ENCODE measurements at places on chromosomes 1 and 21.

DNA sequence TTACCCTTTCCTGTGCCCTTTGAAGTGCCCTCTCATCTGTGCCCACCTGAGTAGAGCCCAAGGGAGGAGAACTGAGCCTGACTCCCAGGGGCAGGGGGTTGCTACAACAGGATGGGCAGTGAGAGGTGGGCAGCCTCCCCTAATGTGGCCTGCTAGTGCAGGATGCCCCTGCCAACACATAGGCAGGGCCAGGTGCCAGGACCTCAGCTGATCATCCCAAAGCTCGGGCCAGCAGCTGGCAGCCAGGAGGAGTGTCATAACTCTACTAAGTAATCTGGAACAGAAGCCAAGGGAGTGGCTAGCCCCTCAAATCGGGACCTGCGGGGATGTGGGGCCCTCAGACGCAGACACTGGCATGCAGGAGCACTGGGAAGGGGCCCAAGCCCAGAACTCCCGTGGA is 208.8 kb upstream of the RAB4A start:
- no peak for DNase-seq

- no peak for DNase-seq
Measured at GRCh38 chr1:8107897-8108296, 81.8 kb upstream of the ERRFI1 start.

DNA sequence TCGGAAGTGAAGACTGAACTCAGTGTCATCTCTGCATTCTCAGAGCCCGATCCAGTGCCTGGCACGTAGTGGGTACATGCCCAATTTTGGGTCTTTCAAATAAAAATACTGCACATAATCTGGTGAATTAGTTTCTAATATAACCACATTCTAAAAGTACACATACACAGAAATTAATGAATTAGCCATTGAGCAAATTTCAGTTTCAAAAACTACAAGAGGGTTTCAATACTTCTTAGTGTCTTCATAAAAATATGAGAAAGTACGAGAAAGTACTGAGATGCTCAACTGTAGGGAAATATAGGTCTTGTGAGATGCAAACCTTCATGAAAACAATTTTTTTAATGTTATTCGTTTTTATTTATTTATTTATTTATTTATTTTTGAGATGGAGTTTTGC is 86.9 kb downstream of the SMYD2 start:
- DNase-seq, result no peak

- peak; percentile 71 for DNase-seq
Measured at GRCh38 chr1:31010086-31010989, 55.2 kb downstream of the PUM1 start.

DNA sequence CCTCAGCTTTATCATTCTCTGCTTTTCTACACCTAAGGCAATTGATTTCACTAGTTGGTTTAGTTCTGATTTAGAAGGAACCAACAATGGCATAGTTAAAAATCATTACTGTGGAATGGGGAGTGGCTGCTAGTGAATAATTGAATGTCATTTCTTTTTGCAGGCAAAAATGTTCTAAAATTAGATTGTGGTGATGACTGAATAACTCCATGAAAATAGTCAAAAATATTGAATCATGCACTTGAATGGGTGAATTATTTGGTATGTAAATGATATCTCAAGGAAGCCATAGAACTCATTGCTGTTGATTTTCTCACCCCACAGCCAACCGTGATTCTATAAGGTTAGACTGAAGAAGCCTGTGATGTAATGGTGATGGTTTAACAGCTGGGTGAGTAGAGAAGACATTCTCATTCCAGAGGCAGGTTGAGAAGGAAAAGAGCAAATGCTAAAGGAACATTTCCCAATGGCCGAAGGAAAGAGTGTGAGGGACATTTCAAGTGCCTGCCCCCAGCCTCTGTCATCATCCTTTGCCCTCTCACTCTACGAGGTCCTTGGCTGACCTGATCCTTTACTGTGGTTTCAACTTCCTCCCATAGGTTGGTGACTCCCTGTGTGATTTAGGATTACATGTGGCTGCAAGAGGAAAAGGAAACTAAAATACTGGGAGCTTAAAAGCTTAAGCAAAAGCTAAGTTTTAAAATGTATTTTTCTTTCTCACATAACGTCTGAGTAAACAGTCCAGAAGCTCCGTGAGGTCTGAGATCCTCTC is 12.5 kb downstream of the OVAAL start:
- DNase-seq, result peak; percentile 46

DNA sequence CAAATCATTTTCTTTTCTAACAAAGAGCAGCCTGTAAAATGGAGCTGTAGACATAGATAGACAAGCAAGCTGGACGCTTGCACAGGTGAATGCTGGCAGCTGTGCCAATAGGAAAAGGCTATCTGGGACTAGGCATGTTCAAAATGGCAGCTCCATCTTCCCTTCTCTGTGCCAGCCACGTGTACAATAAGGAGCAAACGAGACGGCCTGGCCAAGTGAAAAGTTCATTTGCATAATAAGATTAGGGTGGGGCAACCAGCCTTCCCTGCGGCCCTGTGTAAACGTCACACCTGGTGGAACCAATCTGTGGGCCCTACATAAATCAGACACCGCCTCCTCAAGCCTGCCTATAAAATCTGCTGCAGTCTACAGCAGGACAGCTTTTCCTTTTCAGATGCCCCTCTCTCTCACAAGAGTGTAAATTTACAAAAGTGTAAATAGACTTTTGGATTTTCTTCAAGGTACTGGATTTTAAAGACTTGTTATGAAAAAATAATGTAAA is 16.6 kb upstream of the EDEM3 start:
- no peak for DNase-seq

- DNase-seq, result peak; percentile 52
Measured at GRCh38 chr1:97820470-97821188, 100.2 kb downstream of the DPYD start.

DNA sequence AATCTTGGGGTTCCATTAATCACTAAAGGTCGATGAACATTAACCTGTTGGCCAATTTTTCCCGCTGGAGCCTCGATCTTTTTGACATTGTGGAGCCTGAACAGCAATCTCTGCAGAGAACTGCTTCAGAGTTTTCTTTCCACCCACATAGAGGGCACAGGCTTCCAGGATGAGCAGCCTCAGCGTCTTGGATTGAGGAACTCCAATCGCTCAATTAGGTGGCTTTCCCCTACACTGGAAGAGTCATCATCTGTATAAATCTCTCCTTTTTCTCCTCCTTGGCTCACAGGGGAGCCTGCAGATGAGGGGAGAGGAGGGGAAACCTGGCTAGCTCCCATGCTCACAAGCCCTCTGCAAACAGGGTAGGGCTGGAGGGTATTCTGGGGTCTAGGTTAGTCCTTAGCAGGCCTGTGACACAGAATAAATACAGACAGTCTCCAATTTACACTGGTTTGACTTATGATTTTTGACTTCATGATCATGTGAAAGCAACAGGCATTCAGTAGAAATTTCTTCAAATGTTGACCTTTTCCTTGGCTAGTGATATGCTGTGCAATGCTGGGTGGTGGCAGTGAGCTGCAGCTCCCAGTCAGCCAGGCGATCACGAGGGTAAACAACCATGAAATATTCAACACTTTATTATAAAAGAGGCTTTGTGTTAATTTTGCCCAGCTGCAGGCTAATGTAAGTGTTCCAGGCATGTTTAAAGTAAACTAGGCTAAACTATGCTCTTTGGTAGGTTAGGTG is 80.8 kb downstream of the PGBD5 start:
- DNase-seq, result no peak

DNA sequence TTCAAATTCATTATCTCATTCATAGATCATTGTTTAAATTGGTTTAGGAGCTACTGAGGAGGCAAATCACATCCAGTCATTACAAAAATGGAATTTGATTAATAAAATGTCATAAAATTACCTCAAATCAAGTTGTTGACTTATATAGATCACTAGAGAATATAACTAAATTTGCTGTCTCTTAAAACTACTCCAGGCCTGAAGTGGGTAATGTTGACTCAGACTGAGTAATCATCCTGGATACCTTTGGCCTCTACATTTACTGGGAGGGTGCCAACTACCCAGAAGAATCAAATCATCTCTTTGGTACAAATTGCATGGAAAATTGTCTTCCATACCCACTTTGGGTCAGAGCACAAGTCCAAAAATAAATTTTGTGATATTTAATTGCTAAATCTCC is 191.2 kb upstream of the GREM2 start:
- peak; percentile 73 for DNase-seq

DNA sequence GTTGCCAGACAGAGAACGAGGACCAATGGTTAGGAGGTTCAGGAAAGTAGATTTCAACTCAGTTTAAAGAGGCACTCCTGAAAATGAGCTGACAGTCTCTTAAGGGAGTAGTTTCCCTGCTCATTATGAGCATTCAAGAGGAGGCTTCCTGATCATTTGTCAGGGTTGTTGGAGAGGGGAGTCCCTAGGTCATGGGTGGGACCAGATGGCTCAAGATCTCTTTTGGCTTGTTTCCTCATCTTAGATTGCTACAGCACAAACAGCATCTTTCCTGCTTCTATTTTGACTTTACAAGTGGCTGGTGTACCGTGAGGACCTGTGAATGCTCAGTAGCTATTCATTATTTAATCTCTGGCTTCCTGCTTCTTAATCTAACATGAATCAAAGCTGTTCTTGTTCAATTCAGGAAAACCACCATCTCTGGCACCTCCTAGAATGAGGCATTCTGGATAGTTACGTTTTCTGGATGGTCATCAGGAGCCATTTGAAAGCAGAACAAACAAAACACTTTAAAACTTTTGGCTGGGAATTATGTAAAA is 47.6 kb downstream of the PEX14 start:
- DNase-seq, result no peak

GRCh38 chr21:32413015-32413504 is 554 bp downstream of the EVA1C start:
- DNase-seq, result no peak

DNA sequence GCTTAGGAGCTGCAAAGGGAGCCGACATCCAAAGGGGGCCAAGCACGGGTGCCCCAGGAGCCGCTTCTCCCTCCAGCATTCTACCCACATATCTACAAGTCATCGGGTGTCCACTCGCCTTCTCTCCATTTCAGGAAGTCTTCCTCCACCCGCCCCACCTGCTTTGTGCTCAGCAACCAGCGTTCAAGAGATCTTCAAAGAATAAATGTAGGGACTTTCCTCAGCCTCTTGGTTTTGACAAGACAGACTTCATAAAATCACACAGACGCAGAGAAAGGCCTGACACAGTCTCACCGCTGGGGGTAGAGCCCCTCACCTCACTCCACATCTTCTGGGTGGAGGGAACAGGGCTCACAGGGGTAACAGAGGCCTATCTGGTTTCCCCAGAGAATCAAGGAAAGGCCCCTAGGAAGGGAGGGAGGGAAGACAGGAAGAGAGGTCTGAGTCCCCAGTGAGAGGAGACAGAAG is 49.5 kb downstream of the SSBP3 start:
- DNase-seq, result no peak

GRCh38 chr21:38475519-38475918 is 22.8 kb downstream of the ERG start:
- peak; percentile 14 for DNase-seq

DNA sequence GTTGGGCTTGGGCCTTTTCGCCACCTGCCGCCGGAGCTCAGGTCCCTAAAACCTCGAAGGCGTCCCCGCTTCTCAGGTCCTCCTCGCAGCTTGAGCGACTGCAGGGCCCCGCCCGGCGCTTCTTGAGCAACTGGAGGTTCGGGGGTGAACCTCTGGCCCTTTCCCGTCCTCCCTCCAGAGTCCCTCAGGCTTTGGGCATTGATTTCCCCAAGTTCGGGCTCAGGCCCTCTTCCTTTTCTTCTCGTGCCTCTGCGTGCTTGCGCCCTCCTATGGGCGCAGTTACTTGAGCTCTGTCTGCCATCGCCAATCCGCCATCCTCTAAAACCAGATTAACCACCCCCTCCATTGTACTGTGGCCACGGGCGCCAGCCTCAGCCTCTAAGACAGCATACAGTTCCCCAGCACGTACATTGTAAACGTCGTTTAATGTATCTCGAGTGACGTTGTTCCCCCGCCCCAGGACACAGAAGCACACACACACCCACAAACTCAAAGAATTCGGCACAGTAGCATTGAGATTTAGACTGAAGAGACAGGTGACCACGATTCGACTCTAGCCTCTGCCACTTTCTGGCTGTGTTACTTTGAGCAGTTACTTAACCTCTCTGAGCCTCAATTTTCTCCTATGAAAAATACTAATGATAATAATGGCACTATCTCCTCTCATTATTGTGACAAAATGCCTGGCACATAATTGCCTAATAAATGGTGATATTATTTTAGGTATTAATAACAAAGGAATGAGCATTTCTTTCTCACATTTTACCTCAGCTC is 22.6 kb downstream of the BTG2 start:
- DNase-seq, result peak; percentile 59

- no peak for DNase-seq
Measured at GRCh38 chr21:14520535-14520934, 25.6 kb downstream of the SAMSN1 start.

GRCh38 chr1:47023268-47024140 is at the start of gene CYP4X1:
CYP4X1 (plus strand) TSS chr1:47023669; CDS start chr1:47023818, 149 bp downstream.
- DNase-seq, result no peak

GRCh38 chr1:232873931-232874330 is 68.7 kb downstream of the MAP10 start:
- DNase-seq, result peak; percentile 34

GRCh38 chr1:63116016-63116415 is 206.4 kb upstream of the FOXD3 start:
- DNase-seq, result peak; percentile 38

DNA sequence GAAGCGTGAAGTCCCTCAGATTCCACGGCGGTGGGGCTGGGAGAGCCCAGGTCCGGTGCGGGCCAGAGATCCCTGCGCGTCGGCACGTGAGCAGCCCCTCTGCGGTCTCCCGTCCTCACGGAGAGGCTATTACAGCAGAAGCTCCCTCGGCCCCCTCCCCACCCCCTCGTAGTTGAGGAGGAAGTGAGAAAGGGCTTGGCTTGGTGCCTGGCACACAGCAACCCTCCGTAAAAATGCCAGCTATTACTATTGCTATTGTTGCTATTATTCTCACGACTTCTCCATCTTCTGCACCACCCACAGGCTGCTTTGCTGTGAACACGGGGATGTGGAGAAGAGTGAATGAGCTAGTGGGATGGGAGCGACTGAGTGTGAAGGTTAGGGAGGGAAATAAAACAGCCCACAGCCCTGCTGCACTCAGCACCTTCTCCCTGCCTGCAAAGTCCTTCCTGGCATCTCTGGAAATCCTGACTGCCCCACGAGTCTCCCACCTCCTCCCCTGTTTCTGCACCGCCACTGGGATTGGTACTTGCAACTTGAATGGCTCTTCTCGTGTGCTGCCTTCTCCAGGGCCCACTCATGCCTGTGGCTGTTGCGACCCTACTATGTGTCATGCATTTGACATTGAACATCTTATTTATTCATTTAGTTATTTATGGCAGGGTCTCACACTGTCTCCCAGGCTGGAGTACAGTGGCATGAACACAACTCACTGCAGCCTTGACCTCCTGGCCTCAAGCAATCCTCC is 26.6 kb downstream of the ZBTB18 start:
- no peak for DNase-seq

- DNase-seq, result no peak
Measured at GRCh38 chr1:56505792-56506743, 73.3 kb downstream of the PLPP3 start.

GRCh38 chr1:6287431-6287886 is 26.6 kb upstream of the GPR153 start:
- DNase-seq, result no peak

GRCh38 chr1:31189696-31190674 is 49.7 kb downstream of the NKAIN1 start:
- DNase-seq, result no peak

Data from LHCN-M2 (cell line).